ENCODE measurements at places on chromosomes 5 and 9. TPM values are rescaled to one million over a fixed set of nuclear protein-coding genes. Genes with fewer than 3 reads are reported as not detected.

GRCh38 chr5:170747851-170748250 is 35.7 kb upstream of the GABRP start:
- no peak for DNase-seq
- no peaks in the 10 kb centered on the region for H3K36me3 ChIP-seq
- H3K4me1 ChIP-seq, result peaks cover 2% of the 10 kb centered on the region
- H3K27ac ChIP-seq, result no peak overlapping the region
- H3K4me3 ChIP-seq, result no peak overlapping the region

GRCh38 chr5:66515209-66515608 is 81.0 kb upstream of the MAST4 start:
- H3K4me1 ChIP-seq, result peaks cover 21% of the 10 kb centered on the region
- peaks cover 2% of the 10 kb centered on the region for H3K27me3 ChIP-seq
- H3K4me3 ChIP-seq, result no peak overlapping the region
- H3K27ac ChIP-seq, result no peak overlapping the region
- H3K36me3 ChIP-seq, result no peaks in the 10 kb centered on the region
- DNase-seq, result no peak

DNA sequence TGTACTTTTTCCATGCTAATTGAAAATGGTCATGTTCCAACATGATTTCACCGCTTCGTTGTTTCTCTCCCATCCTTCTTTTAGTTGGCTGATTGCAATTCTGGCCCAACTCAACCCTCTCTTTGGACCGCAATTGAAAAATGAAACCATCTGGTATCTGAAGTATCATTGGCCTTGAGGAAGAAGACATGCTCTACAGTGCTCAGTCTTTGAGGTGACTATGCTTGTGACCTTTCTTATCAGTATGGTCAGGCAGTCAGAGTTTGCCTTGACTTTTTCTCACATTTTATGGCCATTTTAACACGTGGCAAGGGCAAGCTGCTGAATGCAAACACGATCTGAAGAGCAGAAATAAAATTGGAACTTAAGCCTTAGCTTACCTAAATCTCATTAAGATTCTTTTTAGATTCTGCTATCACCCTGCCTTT is 36.0 kb upstream of the CREBRF start:
- no peaks in the 10 kb centered on the region for H3K27me3 ChIP-seq
- no peak for DNase-seq
- H3K4me3 ChIP-seq, result no peak overlapping the region

- H3K27me3 ChIP-seq, result peaks cover 9% of the 10 kb centered on the region
- H3K4me1 ChIP-seq, result no peaks in the 10 kb centered on the region
- H3K36me3 ChIP-seq, result no peaks in the 10 kb centered on the region
- H3K4me3 ChIP-seq, result no peak overlapping the region
These were observed 266.5 kb downstream of the MSX2 start for GRCh38 chr5:174990909-174991308.

GRCh38 chr9:90956026-90956810 is 154.6 kb downstream of the SYK start:
- no peak overlapping the region for H3K4me3 ChIP-seq
- no peak for DNase-seq
- no peak overlapping the region for H3K27ac ChIP-seq
- no peaks in the 10 kb centered on the region for H3K4me1 ChIP-seq
- no peaks in the 10 kb centered on the region for H3K36me3 ChIP-seq

DNA sequence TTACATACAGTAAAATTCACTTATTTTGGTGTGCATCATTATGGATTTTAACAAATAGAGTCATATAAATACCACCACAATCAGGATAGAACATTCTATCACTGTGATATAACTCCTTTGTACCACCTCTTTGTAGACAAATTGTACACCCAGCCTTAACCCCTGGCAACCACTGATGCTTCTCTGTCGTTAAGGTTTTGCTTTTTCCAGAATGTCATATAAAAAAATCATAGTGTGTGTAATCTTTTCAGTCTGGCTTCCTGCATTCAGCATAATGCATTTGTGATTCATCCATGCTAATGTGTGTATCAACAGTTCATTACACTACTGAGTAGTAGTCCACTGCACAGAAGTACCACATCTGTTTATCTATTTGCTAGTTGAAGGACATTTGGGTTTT is 81.2 kb downstream of the ARSB start:
- H3K27me3 ChIP-seq, result no peaks in the 10 kb centered on the region
- H3K4me1 ChIP-seq, result no peaks in the 10 kb centered on the region
- no peak for DNase-seq
- peaks cover 20% of the 10 kb centered on the region for H3K36me3 ChIP-seq

DNA sequence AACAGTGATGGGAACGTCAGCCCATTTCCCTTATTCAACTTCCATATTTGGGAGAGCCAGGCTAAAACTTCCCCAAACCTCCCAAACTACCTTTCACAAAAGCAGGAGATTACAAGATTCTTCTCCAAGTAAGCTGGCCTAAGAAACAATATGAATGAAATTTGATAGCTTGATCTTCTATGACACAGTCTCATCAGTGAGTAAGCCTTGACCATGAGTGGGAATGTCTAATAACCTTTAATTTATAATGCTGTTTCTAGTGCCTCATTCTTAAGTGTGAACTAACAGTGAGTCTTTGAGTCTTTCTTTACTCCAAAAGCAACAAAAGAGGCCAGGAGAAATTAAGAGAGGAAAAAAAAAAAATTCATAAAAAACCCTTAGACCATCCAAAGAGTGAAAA is 1379.9 kb downstream of the EFNA5 start:
- H3K4me1 ChIP-seq, result no peaks in the 10 kb centered on the region
- no peak overlapping the region for H3K27ac ChIP-seq
- H3K27me3 ChIP-seq, result no peaks in the 10 kb centered on the region
- H3K36me3 ChIP-seq, result no peaks in the 10 kb centered on the region
- no peak for DNase-seq

DNA sequence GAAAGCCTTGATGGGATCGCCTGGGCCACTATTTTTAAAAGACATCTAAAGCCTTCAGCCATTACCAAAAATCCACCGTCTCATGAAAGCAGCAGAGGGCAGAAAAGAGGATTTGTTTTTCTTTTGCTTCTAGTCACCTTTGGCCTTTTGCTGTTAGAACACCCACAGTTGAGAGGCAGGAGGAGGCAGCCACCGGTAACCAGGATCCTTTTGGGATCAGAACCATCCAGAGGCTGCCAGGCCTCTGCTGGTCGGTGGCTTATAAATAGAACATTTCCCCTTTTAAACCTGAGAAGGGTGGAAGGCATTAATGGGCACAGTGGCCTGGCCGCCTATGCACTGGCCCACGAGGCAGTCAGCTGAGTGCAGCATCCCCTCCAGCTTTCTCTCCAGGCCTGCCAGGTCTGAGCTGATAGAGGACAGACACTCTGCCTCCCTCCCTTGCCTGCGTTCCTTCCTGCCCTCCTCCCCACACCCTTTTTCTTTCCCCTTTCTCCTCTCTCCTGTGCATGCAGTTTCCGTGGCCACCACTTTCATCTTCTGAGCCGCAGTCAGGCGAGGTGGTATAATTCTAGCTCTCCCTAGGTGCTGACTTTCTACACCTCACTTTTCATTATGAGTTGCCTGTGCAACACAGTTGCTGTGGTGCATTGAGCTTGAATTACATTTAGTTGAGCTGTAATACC is 253.4 kb downstream of the ARHGAP26 start:
- peak overlapping the region; percentile 41 for H3K4me3 ChIP-seq
- H3K27ac ChIP-seq, result peak overlapping the region; percentile 71
- no peak for DNase-seq
- peaks cover 13% of the 10 kb centered on the region for H3K36me3 ChIP-seq
- no peaks in the 10 kb centered on the region for H3K27me3 ChIP-seq

GRCh38 chr5:172380987-172381643 is 73.2 kb downstream of the SH3PXD2B start:
- no peak for DNase-seq
- no peak overlapping the region for H3K4me3 ChIP-seq
- H3K36me3 ChIP-seq, result no peaks in the 10 kb centered on the region
- H3K27ac ChIP-seq, result no peak overlapping the region
- H3K27me3 ChIP-seq, result no peaks in the 10 kb centered on the region

DNA sequence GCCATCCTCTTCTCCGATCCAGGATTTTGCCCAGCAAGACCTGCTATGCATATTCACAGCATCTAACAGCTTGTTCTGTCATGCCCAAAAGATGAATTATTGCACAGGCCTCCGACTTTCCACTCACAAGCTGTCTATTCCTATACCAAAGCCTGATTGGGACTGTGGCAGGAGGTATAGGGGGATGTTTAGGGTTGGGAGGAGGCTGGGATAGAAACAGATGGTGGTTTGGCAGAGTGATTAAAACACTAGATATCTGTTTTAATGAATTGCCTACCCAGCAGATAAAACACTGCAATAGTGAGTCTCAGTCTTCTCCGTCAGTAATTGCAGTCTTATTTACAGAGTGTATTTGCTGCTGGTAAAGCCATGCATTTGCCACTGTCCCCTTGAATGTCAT is 215.3 kb downstream of the TLR4 start:
- no peak for DNase-seq
- peaks cover 6% of the 10 kb centered on the region for H3K27me3 ChIP-seq
- no peaks in the 10 kb centered on the region for H3K4me1 ChIP-seq
- H3K27ac ChIP-seq, result no peak overlapping the region
- H3K36me3 ChIP-seq, result no peaks in the 10 kb centered on the region
- no peak overlapping the region for H3K4me3 ChIP-seq

DNA sequence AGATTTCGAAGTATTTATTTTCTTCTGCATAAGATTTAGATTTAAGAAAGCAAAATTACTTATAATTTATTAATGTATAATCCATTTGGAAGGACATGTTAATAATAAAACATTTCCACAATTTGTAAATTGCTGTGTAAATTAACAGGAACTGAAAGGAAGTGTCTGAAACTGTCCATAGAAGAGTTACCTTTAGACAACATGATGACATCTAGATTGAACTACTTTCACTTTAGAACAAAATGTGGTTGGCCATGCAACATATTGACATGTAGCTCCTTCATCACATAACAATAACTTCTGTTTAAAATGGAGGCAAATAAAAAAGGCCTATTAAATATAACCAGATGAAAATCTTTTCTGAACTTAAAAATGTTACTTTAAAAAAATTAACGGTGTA is 1849.5 kb upstream of the ACO1 start:
- no peak overlapping the region for H3K27ac ChIP-seq
- no peak for DNase-seq
- no peaks in the 10 kb centered on the region for H3K36me3 ChIP-seq
- H3K4me1 ChIP-seq, result no peaks in the 10 kb centered on the region
- H3K27me3 ChIP-seq, result no peaks in the 10 kb centered on the region

DNA sequence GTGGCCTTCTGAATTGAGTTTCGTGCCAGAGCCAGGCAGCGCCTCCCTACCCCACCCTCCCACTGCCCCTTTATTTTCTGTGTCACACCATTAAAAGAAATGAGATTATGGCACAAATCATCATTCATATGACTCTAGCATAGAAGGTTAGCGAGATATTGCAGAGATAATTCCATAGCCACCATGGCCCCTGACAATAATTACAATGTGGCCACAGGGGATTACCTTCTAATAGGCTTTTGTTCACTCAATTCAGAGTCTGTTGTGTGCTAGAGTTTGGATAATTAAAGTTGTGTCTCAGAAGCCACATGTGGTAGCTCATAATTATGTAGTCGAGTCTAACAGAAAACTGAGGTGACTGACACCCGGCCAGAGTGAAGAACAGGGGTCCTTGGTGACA is 428.1 kb downstream of the ARHGEF28 start:
- H3K36me3 ChIP-seq, result no peaks in the 10 kb centered on the region
- H3K4me1 ChIP-seq, result no peaks in the 10 kb centered on the region
- DNase-seq, result no peak
- no peak overlapping the region for H3K27ac ChIP-seq

- H3K27me3 ChIP-seq, result no peaks in the 10 kb centered on the region
- H3K4me1 ChIP-seq, result no peaks in the 10 kb centered on the region
- peaks cover 35% of the 10 kb centered on the region for H3K36me3 ChIP-seq
- H3K4me3 ChIP-seq, result no peak overlapping the region
These were observed 27.2 kb downstream of the MLANA start for GRCh38 chr9:5917888-5918287.

DNA sequence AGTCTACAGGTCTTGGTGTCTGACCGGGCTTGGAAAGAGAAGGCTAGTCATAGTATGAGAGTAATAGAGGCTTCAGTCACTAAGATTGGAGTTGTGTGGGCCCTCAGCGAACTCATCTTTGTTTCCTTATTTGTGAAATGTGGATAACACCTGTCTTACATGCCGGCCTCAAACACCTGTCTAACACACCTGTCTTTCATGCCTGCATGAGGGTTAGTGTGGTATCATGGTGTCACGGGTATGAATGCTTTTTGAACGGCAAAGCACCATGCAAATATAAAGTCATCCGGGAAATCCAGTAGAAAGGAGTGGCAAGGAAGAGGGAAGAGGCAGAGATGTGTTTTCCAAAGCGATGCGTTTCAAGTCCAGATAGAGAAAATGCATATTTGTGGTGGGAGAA is 25.5 kb downstream of the GRAMD2B start:
- H3K27me3 ChIP-seq, result no peaks in the 10 kb centered on the region
- DNase-seq, result no peak
- peak overlapping the region; percentile 58 for H3K4me3 ChIP-seq
- H3K27ac ChIP-seq, result peak overlapping the region; percentile 98
- H3K36me3 ChIP-seq, result no peaks in the 10 kb centered on the region
- H3K4me1 ChIP-seq, result peaks cover 69% of the 10 kb centered on the region

GRCh38 chr9:36486933-36487481 is 85.7 kb upstream of the MELK start:
- H3K27ac ChIP-seq, result peak overlapping the region; percentile 91
- H3K4me3 ChIP-seq, result peak overlapping the region; percentile 92
- peak; percentile 49 for DNase-seq
- H3K36me3 ChIP-seq, result no peaks in the 10 kb centered on the region

- no peak overlapping the region for H3K27ac ChIP-seq
- no peak overlapping the region for H3K4me3 ChIP-seq
- H3K4me1 ChIP-seq, result no peaks in the 10 kb centered on the region
- H3K27me3 ChIP-seq, result peaks cover 14% of the 10 kb centered on the region
These were observed 143.6 kb upstream of the CCNG1 start for GRCh38 chr5:163293836-163294235.

- H3K27ac ChIP-seq, result no peak overlapping the region
- no peaks in the 10 kb centered on the region for H3K36me3 ChIP-seq
- H3K4me3 ChIP-seq, result no peak overlapping the region
- H3K4me1 ChIP-seq, result no peaks in the 10 kb centered on the region
These were observed 81.6 kb upstream of the MRPS30 start for GRCh38 chr5:44727100-44727499.

The SPINK9 gene
- not detected for total RNA-seq

The SPINK7 gene
- not detected for total RNA-seq

The SHOC1 gene
- not detected for total RNA-seq

The SMIM33 gene
- 0.13 TPM for total RNA-seq

The ELAVL2 gene
- total RNA-seq, result not detected
